ENCODE measurements at places on chromosomes 12 and 14.
A peak's percentile ranks its signal among the peaks of the same experiment; 100 is the strongest.

DNA sequence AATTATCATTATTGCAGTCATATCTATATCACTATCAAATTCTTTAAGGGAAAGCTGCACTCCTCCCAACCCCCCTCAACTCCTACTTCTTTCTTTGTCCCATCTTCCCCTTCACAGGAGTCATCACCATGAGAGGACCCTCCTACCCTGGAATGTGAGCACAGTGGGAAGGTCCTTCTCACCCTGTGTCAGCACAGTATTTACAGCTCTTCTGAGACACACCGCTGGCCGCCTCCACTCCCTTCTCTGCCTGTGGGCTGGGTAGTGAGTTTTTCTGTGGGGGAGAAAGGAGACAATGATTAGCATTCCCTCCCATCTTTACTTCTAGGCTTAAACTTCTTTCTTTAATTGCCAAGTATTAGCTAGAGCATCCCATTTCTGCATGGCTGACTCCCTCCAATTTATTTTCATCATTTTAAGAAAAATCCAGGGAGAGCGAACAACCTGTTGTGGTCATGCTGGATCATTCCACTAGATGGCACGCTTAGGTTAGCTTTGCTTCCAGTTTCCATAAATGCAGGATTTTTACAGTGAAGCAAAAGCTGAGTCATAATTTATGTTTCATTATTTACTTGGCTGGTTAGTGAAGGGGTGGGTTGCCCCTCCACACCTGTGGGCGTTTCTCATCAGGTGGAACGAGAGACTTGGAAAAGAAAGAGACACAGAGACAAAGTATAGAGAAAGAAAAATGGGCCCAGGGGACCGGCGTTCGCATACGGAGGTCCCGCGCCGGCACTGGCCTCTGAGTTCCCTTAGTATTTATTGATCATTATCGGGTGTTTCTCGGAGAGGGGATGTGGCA is 188.5 kb downstream of the ALX1 start:
- DNase-seq = peak; percentile 17

DNA sequence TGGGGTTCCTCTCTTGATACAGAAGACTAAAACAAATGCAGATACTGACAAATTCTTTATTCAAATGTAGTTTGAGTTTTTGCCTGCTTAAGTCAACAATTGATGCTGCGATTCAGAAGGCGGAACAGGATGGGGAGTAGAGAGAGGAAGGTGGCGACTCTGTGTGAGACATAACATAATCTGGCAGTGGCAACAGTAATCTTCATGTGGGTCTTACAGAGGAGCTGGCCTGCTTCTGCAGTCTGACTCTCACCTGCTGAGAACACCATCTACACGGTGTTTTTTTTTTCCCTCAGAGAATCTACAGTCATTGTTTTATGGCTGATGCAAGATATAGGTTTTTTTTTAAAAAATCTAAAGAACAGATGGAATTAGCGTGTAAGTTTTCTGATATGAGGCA is 10.1 kb downstream of the CCDC92 start:
- DNase-seq = no peak

GRCh38 chr12:66503746-66504145 is 175.1 kb downstream of the GRIP1 start:
- no peak for DNase-seq

DNA sequence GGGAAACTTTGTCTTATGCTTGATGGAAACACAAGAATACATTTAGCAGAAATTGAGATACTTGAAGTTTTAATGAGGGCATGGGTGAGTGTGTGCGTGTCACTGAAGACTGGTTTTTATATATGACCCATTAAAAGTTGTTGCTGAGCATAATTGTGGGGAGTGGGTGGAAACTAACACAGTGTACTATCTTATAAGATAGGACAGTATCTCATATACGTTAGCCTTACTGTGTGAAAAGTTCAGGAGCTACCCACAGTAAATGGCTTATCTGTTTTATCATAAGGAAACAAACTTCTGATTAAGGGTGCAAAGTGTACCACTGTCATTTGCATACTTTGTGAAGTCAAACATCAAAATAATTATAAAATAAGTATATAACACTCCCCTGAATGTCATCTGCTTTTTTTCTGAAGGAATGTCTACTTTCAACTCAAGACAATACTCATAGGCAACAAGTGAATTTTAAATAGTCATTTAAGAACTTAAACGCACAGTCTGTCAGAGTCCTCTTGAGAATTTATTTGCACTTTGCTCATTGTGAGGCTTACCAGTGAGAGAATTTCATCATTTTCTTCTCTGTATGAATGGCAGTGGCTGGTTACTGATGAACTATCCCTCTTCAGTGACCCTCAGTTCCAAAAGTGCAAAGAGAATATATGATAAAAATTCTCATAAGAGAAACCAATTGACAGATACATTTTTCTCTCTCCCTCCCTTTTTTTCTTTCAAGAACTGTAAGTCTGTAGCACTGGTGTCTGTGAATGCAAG is 4.2 kb downstream of the PDE3A start:
- DNase-seq = no peak

- DNase-seq = no peak
Measured at GRCh38 chr12:3527181-3527580, 36.2 kb downstream of the PRMT8 start.

- no peak for DNase-seq
Measured at GRCh38 chr12:27573972-27574371, 50.0 kb downstream of the PPFIBP1 start.

All from activated naive CD4-positive, alpha-beta T cell treated with anti-CD3 and anti-CD28 coated beads, Interleukin-2, amount 50 U/mL, for 16 hours (primary cell).